HuH-7 (cell line): ENCODE measurements at places on chromosomes 4 and X.

DNA sequence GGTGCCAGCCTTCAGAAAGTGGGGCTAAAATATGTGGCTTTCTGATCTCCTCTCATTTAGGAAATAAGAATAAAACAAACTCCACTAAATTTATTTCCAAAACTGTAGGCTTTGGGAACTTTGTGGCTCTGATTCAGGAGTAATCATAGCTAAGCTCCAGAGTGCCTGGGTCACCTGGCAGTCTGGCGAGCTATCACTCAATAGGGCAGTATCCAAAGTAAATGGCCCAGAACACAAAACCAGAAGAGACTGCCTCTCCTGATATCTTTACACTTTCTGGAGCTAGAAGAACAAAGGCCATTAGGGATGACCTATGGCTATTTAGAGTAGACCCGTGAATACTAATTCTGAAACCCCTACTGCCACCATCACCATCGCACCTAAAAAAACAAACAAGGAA, 17.0 kb upstream of the PPARGC1A start:
- DNase-seq = no peak

DNA sequence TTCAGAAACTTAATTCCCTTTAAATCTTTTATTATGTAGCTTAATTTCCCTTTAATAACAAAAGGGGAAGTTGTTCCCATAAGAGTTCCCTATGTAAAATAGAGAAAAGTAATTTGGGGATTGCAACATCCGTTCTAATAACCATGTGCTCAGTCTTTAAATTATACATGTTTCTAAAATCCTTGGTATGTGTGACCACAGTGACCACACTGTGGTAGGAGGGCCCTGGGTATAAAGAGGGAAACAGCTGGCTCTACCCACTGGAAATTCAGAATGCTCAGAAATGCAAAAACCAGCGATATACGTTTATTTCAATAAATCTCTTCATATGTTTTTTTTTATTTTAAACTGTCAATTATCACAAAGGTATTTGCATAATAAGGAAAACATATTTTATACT, 219.1 kb downstream of the FGF13 start:
- no peak for DNase-seq

DNA sequence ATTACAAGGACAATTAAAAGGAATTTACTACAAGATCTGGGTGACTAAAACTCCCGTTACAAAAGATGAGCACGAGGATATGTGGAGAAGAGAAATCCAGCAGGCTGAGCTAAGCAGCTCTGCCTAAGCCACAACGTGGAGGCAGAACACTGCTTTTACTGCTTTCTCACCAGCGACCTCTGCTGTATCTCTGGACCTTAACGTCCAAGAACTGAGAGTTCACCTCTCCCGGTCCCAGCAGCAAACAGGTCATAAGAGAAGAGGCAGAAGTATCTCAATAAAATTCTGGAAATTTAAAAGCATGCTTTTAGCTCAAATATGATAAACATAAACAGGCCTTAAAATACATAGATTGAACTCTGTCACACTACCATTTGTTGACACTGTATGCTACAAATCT, 81.0 kb downstream of the ADGRA3 start:
- DNase-seq = peak; percentile 32

- DNase-seq = no peak
Measured at GRCh38 chr4:4862071-4862551, 2.6 kb downstream of the MSX1 start.

DNA sequence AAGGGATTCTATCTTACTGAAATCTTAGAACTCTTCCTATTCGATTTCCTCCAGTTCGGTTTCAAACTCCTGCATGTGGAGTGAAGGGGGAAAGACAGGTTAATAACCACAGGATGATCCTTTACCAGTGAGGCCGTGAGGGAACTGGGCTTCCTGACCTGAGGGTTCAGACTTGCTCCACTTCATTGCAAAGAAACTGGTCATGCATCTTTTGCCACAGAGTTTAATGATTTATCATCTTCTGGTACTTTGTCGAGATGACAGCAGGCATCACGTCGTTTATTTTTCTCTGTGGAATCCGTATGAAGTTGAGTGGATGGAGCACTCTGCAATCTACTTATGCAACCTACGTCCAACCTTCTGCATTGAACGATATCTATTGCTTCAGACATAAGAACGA, 145.9 kb upstream of the NLGN4X start:
- no peak for DNase-seq

DNA sequence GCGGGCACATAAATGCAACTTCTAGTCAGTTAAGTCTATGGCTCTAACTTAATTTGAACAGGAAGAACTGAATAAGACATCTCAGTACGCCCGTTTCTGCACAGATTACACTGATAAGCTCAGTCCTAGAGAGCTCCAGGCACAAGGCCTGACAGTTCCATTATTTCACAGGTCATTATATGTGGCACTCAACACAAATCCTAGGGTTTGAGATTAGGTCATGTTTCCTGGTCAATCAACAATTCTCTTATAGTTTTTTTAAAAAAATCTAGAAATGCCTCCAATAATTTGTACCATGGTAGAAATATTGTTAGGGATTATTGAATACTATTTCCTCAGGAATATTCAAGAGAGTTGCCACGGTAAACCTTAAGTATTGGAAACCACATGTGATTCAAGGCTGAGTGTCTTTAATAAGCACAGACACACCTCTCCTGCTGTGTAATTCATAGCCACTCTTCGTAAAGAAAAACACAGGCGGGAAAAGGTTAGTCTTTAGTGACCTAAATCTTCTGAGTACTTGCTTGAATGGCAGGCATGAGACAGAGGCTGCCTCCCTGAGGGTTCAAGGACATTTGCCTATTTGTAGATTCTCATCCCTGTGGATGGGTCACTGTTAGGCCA, 342.9 kb upstream of the ADGRL3 start:
- DNase-seq = no peak

DNA sequence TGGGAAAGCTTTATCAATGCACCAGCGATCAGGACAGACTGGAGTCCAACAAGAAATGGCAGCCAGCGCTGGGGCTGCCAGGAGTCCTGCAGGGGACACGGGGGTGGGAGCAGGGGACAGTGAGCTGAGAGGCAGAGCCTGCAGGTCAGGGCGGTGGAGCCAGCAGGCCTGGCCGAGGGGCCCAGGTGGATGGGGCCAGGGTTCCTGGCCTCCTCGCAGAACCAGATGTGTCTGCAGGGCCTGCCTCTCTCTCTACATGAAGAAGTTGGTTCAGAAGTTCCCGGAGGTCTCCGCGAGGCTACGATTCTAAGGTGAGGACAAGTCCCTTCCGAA, 63.6 kb downstream of the CPZ start:
- no peak for DNase-seq

GRCh38 chr4:88202443-88202842, 44.0 kb upstream of the ABCG2 start:
- no peak for DNase-seq

GRCh38 chr4:3397128-3397527, 44.6 kb upstream of the HGFAC start:
- DNase-seq = no peak

- peak; percentile 27 for DNase-seq
Measured at GRCh38 chr4:158193171-158193749, 17.0 kb upstream of the TMEM144 start.

GRCh38 chr4:118354913-118355312, 2.1 kb upstream of the PRSS12 start:
- DNase-seq = no peak

DNA sequence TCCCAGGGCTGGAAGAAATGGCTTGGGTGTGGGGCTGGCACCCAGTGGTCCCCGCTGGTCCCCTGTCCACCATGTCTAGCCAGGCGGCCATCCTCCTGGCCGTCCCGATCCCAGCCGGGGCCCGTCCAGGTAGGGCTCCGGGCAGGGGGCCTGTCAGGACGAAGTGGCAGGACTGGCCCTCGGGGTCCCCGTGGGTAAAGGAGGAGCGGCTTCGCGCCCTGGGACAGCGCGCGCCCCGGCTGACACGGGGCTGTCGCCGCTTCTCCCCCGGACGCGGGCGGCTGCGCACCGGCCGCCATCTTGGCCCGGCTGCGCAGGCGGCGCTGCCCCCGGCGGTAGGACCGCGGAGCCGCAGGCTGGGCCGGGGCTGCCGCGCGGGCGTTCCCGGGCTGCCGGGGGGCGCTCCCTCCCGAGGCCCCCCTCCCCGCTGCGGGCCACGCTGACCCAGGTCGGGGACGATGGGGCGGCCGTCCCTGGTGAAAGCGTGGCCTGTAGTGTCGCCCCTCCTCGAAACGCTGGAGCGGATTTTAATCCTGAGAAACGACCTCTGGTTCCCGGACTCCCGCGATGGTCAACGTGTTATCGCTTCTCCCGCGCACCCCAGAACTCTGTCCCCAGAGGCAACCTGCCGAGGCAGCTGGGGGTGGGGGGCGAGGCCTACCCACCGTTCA, 60.4 kb upstream of the BCOR start:
- peak; percentile 62 for DNase-seq

GRCh38 chr4:34220601-34221000, 2023.7 kb downstream of the ARAP2 start:
- DNase-seq = no peak

- DNase-seq = no peak
Measured at GRCh38 chr4:80171251-80171650, 26.1 kb upstream of the PRDM8 start.

DNA sequence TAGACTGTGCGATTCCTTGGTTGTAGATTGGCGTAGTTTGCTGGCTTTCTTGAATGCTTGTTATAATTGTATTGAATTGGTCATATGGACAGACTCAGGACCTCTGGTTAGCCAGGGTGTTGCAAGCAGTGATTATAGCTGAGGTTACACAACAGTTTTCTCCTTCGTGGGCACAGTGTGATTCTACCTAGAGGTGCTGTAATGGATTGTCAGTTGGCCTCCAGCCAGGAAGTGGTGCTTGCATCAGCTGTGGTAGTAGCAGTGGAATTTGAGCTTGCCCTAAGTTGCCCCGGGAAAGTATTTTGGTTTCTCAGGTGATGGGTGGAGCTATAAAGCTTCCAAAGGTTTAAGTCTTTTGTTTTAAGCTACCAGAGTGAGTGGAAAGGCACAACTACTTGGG, 23.1 kb upstream of the GABRG1 start:
- DNase-seq = peak; percentile 27

DNA sequence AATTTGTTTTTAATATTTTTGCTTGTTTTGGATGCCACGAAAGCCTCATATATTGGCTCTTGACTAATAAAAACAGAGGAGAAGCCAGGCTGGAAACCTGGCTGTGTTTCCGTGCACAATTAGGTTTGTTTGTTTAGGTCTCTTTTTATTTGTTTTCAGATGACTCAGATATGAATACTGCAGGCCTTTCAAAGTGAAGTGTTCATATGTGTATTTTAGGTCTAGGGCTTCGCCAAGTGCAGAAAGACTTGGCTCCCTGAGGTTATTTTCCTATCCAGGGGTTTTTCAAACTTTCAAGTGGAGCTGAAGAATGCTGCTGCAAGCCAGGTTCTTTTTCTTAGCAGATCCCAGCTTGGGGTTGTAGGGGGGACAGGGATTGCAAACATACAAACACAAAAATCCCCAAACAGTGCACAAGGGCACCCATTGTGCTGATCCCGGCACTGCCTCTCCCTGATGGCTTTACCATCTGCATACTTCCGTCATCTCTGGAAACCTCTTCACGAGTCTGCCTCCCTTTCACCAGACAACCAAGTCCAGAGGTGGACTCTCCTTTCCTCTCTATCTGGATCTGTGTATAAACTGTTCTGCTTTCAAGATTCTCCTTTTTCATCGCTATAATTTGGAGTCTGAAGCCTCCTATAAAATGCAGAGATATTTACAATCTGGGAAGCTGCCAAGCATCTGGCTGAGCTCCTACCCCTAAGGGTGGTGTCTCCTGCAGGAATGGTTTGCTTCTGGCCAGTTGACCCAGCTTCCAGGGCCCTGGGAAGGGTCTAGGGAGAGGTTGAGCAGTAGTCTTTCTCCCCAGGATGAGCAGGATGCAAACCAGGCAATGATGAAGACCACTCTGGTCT, 108.6 kb downstream of the SMIM20 start:
- DNase-seq = peak; percentile 83

- no peak for DNase-seq
Measured at GRCh38 chrX:17397074-17397473, 22.1 kb downstream of the NHS start.

DNA sequence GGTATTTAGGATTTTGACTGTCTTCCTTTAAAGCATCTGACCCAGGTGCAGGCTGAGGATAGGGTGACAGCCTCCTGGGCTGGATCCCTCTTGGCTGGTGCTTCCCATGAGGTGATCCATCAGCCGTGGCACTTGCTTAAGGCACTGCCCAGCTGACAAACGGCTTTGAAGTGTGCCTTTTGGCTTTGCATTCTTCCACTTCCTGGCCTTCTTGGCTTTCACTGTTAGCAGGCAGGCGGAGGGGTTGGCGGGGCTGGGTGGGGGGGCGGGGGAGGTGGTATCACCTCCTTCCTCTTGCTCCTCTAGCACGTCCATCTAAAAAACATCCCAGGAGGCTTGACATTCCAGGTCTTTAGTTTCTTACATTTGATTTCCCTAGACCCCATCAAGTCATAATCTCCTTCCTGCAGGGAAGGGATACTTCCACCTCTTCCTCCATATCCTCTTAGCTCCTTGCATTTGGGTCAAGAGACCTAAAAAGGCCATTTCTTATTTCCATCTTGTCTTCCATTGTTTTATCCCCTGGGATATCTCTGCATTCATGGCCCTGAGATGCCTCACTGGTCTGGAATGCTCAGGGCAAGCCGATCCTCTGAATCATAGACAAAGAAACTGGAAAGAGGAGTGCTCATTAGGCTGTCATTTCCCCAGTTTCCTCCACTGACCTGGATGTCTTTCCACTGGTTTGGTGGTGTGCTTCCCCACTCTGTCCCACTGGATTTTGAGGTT, 11.3 kb upstream of the APLN start:
- no peak for DNase-seq

DNA sequence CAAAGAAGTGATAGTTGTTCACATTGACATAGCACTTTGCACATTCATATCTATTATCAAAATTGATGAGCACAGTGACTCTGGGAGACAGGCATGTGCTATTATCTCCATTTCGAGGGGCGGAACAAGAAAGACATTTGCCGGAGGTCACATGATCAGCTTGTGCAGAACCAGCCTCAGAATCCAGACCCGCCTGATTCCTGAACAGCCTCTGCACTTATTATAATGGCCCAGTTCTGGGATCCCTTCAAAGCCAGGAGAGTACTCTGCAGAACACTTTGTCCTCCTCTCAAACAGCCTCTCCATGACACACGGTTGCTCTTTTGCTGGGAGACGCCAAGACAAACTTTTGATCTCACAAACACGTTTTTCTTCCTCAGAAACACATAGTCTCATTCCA, 48.4 kb downstream of the RWDD4 start:
- no peak for DNase-seq

DNA sequence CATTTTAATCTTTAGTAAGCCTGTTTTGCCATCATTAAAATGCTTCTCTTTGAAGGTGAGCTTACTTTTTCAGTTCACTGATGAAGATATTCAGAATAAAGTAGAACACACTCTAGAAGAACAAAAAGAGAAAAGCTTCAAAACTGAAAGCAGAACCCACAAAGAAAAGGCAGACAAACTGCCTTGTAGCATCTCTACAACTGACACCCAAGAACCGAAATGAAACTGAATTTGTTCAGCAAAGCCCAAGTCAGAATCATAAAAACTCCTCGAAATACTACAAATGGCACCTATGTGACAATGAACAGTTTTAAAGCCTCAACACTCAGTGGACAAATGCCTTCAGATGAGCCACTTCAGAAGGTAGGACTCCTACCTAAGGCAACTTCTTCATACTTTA, 83.6 kb downstream of the MAML3 start:
- no peak for DNase-seq
